ENCODE measurements at places on chromosomes 16 and 17.

DNA sequence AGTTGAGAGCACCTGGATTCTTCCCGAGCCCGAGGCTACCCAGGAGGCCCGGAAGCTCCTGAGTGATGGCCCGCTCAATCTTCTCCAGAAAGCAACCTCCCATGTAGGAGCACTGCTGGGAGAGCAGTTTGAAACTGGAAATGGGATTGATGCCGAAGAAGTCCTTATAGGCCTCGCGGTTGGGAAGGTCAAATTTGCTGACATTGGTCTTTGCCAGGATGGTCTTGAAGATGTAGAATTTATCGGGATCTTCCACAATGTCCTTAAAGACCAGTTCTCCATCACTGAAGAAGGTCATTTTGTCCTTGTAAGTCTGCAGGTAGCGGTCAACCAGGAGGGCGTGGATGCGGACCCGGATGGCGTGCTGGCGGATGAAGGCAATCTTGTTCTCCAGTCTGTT is 49.7 kb downstream of the SRL start:
- DNase-seq = no peak

DNA sequence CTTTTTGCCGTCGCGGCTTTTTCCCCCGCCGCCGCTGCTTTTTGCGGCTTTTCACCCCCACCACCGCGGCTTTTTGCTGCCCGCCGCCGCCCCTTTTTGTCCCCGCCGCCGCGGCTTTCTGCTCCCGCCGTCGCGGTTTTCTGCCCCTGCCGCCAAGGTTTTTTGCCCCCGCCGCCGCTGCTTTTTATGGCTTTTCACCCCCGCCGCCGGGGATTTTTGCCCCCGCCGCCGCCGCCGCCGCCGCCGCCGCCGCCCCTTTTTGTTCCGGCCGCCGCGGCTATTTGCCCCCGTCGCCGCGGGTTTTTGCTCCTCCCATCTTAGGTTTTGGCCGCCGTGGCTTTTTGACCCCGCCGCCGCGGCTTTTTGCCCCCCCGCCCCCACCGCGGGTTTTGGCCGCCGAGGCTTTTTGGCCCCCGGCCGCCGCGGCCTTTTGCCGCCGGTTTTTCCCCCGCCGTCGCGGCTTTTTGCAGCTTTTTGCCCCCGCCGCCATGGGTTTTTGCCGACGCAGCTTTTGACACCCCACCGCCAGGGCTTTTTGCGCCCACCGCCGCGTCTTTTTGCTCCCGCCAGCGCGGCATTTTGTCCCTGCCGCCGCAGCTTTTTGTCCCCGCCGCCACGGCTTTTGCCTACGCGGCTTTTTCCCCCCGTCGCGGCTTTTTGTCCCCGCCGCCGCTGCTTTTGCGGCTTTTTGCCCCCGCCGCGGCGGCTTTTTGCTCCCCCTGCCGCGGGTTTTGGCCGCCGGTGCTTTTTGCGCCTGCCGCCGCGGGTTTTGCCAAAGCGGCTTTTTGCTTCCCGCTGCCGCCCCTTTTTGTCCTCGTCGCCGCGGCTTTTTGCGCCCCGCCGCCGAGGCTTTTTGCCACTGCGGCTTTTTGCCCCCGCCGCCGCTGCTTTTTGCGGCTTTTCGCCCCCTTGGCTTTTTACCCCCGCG is 519.4 kb upstream of the WSB1 start:
- no peak for DNase-seq

DNA sequence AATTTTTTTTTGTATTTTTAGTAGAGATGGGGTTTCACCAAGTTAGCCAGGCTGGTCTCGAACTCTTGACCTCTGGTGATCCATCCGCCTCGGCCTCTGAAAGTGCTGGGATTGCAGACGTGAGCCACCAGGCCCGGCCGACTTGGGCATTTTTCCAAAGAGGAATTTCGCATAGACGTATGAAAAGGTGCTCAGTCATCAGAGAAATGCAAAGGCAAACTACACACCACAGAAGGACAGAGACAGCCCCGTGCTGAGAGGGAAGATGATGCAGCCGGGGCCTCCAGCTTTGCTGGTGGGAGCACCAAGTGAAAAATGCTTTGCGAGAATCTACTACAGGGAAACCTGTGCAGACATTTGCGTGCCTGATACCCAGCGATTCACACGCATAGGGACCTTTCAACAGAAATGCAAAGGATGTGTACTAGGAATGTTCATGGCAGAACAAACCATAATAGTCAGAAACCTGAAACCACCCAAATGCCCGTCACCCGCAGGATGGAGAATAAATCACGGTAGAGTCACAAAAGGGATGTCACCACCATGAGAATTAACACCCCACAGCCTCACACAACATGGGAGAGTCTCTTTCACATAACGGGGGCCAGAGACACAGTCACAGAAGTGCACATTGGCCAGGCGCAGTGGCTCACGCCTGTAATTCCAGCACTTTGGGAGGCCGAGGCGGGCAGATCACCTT is 5.2 kb downstream of the RAB40B start:
- no peak for DNase-seq

- DNase-seq = no peak
These were observed 34.6 kb downstream of the RGS9 start for GRCh38 chr17:65171752-65172151.

- DNase-seq = no peak
These were observed 125.2 kb upstream of the SOX9 start for GRCh38 chr17:71995590-71995989.

- no peak for DNase-seq
These were observed 296.1 kb downstream of the CNTNAP4 start for GRCh38 chr16:76573281-76573680.

GRCh38 chr16:714079-714478 is 839 bp upstream of the METRN start:
- DNase-seq = no peak
